Fibroblast of skin of left quadriceps (primary cell): ENCODE measurements at places on chromosomes 4 and X.
A peak's percentile ranks its signal among the peaks of the same experiment; 100 is the strongest.

GRCh38 chr4:42080306-42080705 is 72.1 kb downstream of the BEND4 start:
- no peak for DNase-seq

GRCh38 chr4:139889264-139889663 is 223.6 kb downstream of the MGST2 start:
- no peak for DNase-seq

- DNase-seq, result no peak
Measured at GRCh38 chr4:161799710-161800109, 364.1 kb downstream of the FSTL5 start.

GRCh38 chrX:65871671-65872311 is 168.1 kb downstream of the VSIG4 start:
- DNase-seq, result no peak

- no peak for DNase-seq
Measured at GRCh38 chrX:7485061-7485460, 337.1 kb upstream of the PUDP start.

DNA sequence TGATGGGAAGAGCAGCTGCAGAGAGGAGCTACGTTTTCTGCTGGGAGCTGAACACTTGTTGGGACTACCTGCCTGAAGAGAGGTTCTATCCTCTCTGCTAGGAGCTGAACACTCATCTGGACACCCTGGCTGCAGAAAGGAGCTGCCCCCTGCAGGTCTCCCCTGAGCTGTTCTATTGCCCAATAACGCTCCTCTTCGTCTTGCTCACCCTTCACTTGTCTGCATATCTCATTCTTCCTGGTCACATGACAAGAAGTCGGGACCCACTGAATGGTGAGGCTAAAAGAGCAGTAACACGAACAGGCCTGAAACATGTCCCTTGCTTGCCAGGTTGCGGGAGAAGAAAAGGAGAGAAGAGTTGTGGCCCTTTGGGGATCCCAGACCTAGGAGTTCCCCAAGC is 27.8 kb downstream of the NAA11 start:
- no peak for DNase-seq

DNA sequence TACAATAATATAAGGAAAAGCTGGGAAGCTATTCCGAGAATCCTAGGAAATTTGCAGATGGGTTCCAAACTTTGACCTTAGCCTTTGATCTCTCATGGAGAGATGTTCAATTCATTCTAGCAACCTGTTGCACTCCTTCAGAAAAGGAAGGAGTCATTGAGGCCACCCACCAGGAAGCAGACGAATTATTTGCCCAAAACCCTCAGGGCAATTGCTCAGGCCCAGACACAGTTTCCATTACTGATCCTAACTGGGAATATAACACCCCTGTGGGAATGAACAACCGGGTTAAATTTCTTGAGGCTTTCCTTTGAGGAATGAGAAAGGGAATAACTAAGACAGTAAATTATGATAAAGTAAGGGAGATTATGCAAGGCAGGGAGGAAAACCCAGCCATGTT is 13.5 kb upstream of the ZNF280C start:
- DNase-seq, result no peak

- DNase-seq, result no peak
Measured at GRCh38 chr4:122503214-122503613, 46.7 kb upstream of the IL2 start.

DNA sequence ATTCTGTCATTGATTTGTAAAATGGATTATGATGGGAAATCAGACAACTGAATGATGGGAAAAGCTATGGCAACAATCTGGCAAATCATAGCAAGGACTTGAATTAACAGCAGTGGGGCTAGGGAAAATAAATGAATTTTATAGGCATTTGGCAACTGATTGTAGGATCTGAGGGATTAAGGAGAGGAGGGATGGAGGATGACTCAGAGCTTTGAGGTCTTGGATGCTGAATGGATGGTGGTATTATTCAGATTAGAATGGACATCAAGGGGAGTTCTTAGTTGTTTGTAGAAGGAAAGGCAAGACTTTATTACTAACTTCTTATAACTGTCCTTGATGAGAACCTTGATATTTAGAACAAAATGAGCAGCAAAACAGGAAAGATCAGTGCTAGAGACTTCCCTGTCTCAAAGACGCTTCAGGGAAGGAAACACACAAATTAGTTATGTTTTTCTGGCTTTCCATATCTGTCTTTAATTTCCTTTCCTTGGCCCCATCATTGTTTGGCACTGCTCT is 51.4 kb upstream of the HHIP start:
- DNase-seq, result no peak

GRCh38 chr4:102988429-102989020 is 31.0 kb downstream of the SLC9B1 start:
- no peak for DNase-seq

GRCh38 chr4:181959121-181959520 is 284.1 kb upstream of the TENM3 start:
- DNase-seq, result peak; percentile 70

GRCh38 chrX:7318661-7319060 is 170.7 kb upstream of the PUDP start:
- DNase-seq, result no peak

- DNase-seq, result peak; percentile 29
Measured at GRCh38 chrX:74232859-74233258, 71.1 kb upstream of the ZCCHC13 start.

- peak; percentile 25 for DNase-seq
Measured at GRCh38 chr4:101169044-101170014, 178.0 kb downstream of the PPP3CA start.

DNA sequence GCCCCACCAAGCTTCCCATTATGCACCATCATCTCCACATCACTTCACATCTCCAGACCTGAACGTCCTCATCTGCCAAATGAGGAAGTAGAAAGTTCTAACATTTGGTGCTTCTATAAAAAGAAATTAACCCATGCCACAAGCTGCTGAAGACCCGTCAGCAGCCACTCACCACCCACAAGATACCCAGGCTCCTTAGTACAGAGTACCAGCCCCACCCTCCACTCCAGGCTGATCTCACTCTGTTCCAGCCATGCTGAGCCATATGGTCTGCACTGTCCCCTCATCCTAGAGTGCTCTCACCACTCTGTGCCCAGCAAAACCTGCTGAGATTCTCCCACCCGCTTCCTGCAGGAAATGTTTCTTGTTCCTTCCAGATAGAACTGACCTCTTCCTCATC is 240.8 kb upstream of the PPARGC1A start:
- no peak for DNase-seq

GRCh38 chr4:94228493-94229216 is 21.0 kb downstream of the SMARCAD1 start:
- DNase-seq, result no peak

- DNase-seq, result no peak
Measured at GRCh38 chrX:79169484-79169883, 25.0 kb downstream of the GPR174 start.

DNA sequence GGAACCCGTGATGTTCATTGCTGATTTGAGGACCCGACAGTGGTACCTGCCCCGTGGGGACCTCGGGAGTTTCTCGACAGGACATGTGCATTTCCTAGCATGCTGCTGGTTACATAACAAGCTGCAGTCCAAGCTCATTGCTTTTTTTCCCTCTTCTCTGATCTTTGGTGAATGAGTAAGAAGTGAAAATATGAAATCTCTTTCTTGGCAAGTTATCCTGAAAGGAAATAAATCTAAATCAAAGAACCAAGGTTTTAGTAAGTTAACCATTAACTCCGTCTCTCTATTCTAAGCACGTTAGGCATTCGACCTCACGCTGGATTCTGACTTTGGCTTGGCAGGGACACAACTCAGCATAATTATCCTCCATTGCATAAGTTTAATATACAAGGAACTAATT is 86.6 kb downstream of the STK32B start:
- DNase-seq, result peak; percentile 21

GRCh38 chrX:21374163-21374993 is at the start of gene CNKSR2:
Gene CNKSR2 (plus strand): TSS chrX:21374418. CDS start chrX:21374898, 480 bp downstream.
- no peak for DNase-seq

GRCh38 chr4:87865288-87865687 is 32.5 kb downstream of the MEPE start:
- DNase-seq, result no peak

DNA sequence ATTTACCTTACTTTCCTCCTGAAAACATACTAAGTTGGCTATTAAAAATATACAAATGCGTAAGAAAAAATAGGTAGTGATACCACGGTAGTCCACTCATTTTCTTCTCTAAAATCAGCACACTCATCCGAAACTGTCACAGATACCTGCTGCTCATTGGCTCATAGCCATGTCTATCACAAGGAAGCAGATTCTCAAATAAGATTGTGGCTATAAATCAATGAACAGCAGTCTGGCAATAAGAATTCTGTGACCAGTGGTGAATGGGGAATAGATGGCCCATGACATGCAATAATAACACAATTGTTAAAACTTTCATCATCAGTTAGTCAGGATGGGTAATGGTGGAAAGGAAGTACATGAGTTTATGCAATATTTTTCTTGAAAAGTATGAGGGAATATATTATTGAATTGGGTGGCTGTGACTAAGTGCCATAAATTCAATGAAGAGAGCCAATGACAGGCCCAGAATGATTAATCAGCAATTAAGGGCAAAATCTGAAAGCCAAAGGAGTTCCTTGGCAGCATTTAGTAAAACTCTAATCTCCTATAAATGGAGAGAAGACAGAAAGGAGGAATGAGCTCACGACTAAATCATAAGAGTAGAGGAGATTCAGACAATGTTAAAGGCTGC is 202.3 kb upstream of the NEIL3 start:
- peak; percentile 72 for DNase-seq

DNA sequence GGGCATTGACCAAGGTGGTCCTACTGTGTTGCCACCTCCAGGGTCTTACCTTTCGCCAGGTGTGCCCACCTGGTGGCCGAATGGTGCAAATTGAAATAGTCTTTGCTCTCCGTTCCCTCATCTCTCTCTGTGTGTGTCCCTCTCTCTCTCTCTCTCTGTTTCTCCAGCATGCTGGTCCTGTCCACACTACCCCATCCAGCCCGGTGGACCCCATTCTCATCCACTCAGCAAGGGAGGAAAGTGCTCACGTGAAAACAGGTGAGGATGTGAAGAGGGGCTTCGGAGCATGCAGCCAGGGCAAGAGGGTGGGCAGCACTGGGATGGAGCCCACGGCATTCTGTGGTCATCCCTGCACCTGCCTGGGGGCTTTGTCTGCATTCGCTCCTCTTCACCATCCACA is 150.1 kb downstream of the CRLF2 start:
- DNase-seq, result no peak
